ENCODE measurements at places on chromosomes 1 and 21. TPM values are rescaled to one million over a fixed set of nuclear protein-coding genes. Genes with fewer than 3 reads are reported as not detected.

DNA sequence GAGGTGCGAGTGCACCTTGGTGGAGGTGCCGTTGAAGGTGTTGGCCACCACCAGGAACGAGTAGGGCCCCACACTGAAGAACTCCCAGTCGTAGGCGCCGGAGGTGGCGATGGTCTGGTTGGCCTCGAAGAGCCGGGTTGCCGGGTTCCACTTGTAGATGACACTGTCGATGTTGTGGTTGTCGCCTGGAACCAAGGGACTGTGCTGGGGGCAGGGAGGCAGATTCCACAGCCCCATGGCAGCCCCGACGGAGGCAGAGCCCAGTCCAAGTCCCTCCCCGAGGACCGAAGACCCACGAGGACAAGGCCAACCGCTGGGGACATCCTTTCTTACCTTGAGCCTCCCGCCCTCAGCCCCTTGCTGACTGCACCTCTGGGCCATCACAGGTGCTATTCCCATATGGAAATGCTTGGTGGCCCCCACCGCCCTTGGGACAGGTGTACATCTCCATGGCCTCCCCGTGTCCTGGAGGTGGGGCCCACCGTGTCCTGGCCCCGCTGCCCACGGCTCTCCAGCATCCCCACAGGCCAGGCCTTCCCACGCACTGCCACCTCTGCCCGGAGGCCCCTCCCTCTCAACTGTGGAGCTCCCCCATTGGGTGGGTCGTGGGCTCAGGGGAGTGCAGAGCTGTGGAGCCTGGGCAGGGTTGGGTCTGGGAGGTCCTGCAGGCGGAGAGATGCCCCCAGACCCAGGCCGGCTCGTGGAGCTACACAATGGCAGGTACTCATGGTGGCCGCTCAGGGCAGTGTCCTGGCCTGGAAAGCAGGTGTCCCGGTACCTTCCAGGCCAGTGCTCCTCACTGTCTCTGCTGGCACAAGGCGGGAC is 17.9 kb downstream of the KRTAP10-1 start:
- no peaks in the 10 kb centered on the region for H3K27me3 ChIP-seq
- H3K4me3 ChIP-seq = no peak overlapping the region
- no peak overlapping the region for H3K27ac ChIP-seq
- no peak for DNase-seq
- H3K36me3 ChIP-seq = no peaks in the 10 kb centered on the region
- H3K4me1 ChIP-seq = no peaks in the 10 kb centered on the region

DNA sequence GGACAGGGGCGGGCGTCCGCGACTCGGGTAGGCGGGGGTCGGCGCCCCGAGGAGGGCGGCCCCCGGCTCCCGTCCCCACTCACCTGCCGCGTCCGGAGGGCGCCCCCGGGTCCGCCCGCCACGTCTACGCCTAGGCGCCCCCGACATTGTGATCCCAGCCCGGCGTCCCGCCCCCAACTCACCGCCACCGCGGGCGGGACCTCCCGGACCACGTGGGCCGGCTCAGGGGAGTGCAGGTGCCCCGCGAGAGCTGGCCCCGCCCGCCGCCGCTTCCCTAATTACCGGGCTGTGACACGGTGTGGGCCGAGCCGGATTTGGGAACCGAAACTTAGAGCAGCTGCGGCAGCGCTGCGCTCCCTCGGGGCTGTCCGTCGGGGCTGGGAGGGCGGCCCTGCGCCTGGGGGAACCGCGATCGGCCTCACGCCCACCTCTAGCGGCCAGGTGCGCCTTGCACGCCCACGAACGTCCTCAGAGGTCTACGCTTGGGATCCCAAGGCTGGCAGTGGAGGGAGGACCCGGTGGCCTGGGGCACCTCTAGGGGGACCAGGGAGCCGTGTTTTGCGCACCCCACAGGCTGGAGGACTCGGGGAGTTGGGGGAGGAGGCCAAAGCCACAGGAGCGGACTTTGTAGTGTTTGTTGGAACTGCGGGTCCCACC is 521 bp upstream of the NADK start:
- no peaks in the 10 kb centered on the region for H3K27me3 ChIP-seq
- peaks cover 86% of the 10 kb centered on the region for H3K4me1 ChIP-seq
- peak overlapping the region; percentile 94 for H3K27ac ChIP-seq
- DNase-seq = peak; percentile 97
- peak overlapping the region; percentile 91 for H3K4me3 ChIP-seq

GRCh38 chr1:201646411-201647022 is 107.6 kb downstream of the NAV1 start:
- no peaks in the 10 kb centered on the region for H3K27me3 ChIP-seq
- DNase-seq = no peak
- H3K27ac ChIP-seq = no peak overlapping the region
- H3K4me1 ChIP-seq = no peaks in the 10 kb centered on the region

DNA sequence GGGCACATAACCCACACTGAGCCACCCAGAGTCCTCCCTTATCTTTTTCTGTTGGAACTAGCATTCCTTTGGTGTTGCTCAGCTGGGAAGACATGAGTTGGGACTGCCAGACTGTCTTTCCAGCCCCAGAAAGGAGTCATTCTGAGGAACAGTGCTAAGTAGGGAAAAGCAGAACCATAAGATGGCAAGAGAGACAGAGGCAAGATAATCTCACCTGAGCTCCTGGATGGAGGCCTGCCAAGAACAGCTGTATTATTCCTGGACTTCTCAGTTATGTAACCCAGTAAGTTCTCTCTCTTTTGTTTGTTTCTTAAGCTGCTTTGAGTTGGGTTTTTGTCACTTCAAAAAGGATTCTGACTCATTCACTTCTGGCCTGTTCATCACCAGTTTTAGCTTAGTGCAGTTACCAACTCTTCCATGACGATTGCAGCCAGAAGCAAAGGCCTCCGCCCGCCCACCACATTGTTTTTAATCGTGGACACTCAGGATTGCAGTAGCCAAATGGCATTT is 134.4 kb downstream of the OMA1 start:
- no peak for DNase-seq
- H3K27me3 ChIP-seq = no peaks in the 10 kb centered on the region
- no peak overlapping the region for H3K27ac ChIP-seq
- no peak overlapping the region for H3K4me3 ChIP-seq

- H3K27ac ChIP-seq = no peak overlapping the region
- H3K27me3 ChIP-seq = no peaks in the 10 kb centered on the region
- H3K4me3 ChIP-seq = no peak overlapping the region
- DNase-seq = no peak
Observed at GRCh38 chr1:168146626-168147025, 9.9 kb upstream of the GPR161 start.

DNA sequence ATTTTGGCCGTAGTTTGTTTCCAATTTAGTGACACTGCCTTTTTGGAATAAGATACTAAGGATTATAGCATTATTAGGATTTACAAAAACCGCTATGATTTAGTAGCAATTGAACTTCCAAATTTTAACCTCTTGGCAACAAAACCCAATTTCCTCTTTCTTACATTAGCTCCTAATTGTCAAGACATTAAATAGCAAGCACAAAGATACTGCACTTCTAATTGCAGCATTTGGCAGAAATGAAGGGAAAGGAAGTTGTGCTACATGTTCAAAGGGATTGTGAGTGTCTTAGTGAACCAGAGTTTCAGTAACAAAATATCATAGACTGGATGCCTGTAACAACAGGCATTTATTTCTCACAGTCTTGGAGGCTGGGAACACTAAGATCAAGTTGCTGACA is 99.9 kb downstream of the NUF2 start:
- DNase-seq = no peak
- no peaks in the 10 kb centered on the region for H3K4me1 ChIP-seq
- H3K36me3 ChIP-seq = no peaks in the 10 kb centered on the region
- H3K27ac ChIP-seq = no peak overlapping the region

DNA sequence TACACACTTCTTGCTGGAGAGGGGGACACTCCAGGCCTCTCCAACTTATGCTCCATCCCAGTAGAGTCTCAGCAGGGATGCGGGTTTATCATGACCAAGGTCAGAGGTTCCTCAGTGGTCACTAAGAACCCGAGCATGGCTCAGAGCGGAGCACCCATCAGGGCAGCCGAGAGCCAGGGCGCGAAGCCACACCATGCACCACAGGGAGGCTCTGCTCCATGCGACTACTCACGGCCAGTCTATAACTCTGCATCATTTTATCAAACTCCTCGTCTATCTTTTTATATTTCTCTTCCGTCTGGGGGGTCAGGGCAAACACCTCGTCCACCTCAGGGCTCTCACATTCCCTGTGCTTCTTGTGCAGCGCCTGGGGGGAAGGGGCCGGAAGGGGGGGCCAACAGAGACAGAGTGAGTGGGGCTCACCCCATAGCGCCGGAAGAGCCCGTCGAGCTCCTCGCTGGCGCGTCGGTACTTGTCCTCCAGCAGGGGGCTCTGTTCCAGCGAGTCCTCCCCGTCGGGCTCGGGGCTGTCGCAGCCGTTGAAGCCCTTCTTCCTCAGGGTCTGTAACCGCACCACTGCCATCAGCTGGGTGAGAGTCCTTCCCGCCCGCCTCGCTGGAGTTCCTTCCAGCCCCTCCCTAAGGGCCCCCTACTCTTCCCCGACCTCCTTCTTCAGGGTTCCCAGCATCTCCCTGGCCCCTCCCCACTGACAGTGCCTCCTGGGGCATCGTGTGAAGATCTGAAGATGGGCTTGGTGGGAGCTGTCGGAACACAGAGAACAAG is 20.0 kb downstream of the MEF2D start:
- peak overlapping the region; percentile 59 for H3K27ac ChIP-seq
- no peaks in the 10 kb centered on the region for H3K27me3 ChIP-seq
- peaks cover 4% of the 10 kb centered on the region for H3K36me3 ChIP-seq
- no peak overlapping the region for H3K4me3 ChIP-seq
- H3K4me1 ChIP-seq = peaks cover 10% of the 10 kb centered on the region

Gene RAB13
- total RNA-seq = 15.1 TPM

Gene SPRR3
- not detected for total RNA-seq

Gene MTF2
- 29.8 TPM for total RNA-seq

All from Peyer's patch (tissue), 4 donors.